ENCODE measurements at places on chromosomes 12 and 14.

DNA sequence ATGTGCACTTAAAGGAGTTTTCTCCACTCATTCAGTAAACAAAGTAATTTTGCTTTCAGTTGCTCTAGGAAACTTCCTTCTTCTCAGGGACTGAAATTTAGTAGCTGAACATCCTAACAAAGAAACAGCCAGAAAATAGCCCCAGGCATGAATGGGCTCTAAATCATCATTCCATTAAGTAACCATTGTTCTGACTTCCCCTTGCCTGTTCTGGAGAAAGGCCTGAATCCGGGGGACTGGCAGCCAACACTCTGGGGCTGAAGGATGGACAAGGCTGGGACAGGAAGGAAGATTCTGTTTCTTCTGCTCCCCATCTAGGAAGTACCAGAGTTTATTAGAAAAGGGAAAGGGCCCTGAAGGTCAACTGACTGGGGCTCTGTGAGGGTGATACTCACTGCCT lies 104.5 kb downstream of the ESRRB start:
- DNase-seq: no peak

DNA sequence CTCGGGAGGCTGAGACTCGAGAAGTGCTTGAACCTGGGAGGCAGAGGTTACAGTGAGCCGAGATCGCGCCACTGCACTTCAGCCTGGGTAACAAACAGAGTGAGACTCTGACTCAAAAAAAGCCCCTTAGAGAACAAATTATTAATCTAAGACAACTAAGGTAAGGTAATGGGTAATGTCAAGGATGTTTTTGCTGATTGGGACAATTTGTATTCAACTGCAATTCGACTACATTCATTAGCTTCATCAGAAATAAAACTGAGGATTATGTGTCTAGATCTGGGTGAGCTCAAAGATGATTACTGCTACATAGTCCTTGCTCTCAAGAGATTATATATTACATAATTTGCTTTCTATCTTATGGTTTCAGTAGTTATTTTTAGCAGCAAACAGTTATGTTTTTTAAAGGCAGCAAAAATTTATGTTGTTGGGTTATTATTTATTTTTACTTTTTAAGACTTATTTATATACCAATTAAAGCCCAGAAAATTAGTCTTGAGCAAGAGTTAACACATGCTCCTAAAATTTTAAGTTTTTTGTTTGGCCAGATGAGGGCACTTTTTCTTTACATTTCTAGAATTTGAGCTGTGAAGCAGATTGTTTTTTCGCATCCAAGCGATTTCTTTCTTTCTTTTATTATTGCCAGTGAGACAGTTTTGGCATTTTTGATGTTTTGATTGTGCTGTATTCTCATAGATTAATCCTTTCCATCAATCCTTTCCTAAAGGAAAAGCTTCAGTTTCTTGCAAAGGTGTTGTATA lies 52.3 kb downstream of the PLEKHA5 start:
- no peak for DNase-seq

DNA sequence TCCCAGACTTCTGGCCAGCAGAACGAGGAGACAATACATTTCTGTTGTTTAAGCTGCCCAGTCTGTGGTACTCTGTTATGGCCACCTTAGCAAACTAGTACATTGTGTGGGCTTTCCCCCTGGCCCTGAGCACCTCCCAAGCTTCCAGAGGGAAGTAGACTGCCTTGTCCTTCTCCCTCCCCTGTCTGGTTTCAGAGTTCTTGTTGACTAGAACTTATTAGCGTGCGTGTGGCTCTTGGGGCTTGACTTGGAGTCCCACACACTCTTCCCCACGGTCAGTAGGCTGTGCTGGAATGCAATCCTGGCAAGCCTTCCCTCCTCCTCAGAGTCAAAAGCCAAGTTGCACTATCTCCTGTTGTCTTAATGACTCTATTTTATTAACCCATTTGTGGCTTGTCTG lies 27.7 kb downstream of the FBLN5 start:
- no peak for DNase-seq

DNA sequence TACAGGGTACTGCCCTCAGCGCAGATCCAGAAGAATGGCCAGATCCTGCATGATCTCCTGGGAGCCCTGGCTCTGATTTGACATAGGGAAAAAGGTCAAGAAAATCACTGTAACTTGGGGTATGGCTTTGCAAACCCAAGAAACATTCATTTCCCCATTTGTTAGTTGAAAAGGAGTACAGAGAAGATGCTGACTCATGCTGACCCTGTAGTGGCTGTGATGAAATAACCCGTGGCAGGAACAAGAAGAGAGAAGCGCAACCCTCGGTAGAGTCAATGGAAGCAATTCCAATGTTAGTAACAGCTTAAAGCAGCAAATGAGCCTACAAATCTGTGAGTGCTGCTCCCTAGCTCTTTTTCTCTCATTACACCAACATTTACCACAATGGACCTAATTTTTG lies 281.6 kb upstream of the NPAS3 start:
- peak; percentile 65 for DNase-seq

GRCh38 chr12:48125985-48126384 lies 6.8 kb downstream of the PFKM start:
- DNase-seq: no peak

DNA sequence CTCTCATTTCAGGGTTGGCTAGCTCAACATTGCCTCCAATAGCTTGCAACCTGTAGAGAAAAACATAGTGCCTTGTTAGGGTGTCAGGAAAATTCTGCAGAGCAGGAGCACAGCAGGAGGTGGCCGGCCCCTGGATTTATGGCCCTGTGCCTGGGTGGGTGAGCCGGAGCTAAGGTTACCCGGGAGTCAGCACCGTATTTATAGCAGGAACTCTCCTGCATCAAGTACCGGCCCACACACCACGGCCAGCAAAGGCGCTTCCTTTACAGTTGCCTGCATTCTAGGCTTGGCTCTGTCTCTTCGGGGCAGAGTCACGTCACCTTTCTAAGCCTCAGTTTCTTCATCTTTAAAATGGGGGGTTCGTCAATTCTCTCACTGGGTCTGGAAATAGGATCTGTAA lies 52.8 kb upstream of the EML1 start:
- DNase-seq: no peak

GRCh38 chr12:6614513-6615172 lies 7.5 kb upstream of the CHD4 start:
- DNase-seq: no peak

DNA sequence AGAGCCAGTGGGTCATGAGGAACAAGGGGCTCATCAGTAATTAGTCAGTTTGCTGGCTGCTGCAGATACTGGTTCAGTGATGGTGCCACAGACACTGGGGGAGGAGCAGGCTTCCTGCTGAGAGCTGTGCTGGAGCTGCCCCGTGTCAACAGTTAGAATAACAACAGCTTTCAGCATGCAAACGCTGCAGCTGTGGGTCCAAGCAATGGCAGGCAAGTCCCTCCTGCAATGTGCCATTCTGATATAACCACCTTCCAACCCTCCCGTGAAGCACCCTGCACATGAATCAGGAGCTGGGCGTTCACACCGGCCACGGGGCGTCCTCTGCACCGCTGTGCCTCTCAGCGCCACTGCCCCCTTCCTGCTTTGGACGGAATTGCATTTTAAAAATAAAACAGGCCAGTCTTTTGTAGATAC lies 258.4 kb upstream of the SFSWAP start:
- DNase-seq: no peak

All from fibroblast of skin of left quadriceps (primary cell).